ENCODE measurements at places on chromosomes 6 and 20.

- no peak for DNase-seq
Observed at GRCh38 chr6:136284909-136285308, 4.7 kb downstream of the BCLAF1 start.

GRCh38 chr6:142683714-142684141 is 261.2 kb downstream of the HIVEP2 start:
- no peak for DNase-seq

DNA sequence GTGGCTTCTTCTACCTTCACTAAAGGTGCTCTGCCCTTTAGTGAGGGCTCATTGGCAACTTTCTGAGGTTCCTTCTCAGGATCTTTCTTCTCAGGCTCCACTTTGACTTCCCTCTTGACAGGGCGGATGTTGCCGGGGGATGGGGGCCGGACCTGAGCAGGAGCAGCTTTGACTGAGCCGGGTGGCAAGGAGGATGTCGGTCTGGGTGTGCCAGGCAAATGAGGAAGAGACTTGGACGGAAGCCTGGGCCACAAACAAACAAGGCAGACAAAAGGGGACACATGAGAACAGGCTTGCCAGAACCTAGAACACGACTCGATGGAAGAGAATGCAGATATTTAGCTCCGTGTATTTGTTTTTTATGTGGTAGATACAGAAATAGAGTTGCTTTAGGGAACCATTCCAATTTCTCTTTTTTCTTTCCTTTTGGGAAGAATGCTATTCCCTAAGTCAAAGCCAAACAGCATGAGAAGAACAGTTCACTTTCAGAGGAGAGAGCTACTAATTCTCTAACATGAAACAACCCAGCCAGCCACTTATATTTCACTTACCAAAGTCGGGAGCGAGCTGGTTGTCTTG is 76.2 kb upstream of the BCLAF1 start:
- DNase-seq, result peak; percentile 12

DNA sequence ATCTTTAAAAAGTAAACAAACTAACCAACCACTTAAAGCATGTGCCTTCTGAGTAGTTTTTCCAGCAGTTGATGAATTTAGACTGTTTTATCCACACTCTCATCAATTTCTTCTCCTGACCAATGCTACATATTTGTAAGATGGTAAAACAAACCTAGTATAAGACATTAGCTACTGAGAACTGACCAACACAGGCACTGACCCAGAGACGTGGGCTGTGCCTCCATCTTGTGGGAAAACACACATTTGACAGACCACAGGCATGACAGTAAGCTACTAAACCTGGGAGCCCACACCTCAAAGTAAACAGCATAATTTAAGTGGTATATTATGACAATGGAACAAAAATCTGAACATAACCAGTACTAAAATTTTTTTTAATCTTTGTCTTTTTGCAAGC is 121.4 kb upstream of the NRSN1 start:
- no peak for DNase-seq

DNA sequence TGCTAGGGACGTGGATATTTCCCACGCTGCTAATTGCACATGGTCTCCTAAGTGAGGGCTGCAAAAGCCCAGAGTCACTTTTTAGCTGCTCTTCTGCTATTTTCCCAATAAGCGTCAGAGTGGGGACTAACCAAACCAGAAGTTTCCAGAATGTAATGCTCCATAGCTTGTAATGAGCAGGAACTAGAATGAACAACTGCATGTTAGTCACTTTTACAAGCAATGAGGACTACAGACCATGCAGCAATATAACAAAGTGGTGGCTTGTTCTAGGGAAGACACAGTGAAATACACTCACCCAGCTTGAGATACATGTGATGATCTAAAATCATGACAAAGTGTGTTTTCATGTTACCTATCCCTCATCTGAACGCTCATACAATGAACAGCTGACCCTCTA is 314.1 kb upstream of the SGK1 start:
- no peak for DNase-seq

GRCh38 chr6:118649918-118650581 is 1.3 kb downstream of the CEP85L start:
- no peak for DNase-seq

DNA sequence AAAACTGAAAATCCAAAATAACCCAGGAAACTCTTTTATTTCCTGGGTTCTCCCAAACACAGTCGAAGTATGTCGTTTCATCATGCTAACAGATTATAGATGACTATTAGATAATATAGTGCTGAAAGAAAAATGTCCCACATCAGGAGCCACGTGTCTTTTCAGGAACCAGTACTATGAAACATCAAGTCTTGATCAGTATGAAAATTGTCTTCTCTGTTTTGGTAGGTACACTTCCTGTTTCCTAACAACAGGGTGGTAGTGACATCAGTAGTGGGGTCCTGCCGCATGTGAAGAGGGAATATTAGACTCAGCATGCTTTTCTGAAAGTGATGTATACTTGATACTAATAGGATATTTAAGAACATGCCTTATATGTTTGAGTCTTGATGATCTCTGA is 136.7 kb downstream of the HIVEP1 start:
- no peak for DNase-seq

DNA sequence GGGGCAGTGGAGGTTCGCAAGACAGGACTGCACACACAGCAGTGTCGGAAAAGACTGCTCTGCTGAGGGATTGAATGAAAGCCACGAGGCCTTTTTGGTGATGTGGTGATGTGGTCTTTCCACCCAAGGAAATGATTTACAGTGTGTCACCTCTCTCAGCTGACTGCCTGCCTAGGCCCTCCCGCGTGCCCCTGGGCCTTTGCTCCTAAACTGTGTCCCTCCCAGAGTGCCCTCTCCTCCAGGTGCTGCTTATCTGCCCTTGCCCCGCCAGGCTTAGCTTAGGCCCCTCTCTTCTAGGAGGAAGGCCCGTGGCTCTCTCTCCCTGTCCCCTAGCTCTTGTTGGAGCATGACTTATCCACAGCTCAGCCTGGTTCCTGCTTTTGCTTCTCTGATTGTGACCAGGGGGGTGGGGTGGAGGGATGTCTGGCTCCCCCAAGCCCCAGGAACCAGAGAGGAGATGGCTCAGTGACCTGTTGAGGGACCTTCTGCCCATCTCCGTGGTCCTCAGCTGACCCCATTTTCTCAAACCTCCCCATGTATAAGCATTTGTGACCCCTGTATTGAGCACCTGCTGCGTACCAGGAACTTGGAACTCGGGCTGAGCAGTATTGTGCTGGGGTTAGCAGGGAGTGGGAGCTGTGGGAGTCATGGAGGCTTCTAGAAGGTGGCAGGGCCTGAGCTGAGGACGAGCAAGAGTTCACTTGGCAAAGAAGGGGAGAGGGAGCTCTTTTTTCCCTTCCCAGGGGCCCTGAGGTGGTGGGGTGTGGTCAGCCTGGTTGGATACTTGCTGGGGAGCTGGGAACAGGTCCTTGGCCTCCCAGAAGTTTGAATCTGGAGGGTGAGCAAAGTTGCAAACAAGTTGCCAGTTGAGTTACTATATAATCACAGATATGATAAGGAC is 2.2 kb downstream of the SRC start:
- peak; percentile 30 for DNase-seq

GRCh38 chr6:89547281-89547680 is 91.3 kb downstream of the LYRM2 start:
- no peak for DNase-seq
